ENCODE measurements at places on chromosomes 4 and X.

GRCh38 chr4:78581618-78582017 lies 30.0 kb downstream of the ANXA3 start:
- no peak for DNase-seq

GRCh38 chr4:73707269-73707875 lies 33.0 kb upstream of the CXCL8 start:
- no peak for DNase-seq

DNA sequence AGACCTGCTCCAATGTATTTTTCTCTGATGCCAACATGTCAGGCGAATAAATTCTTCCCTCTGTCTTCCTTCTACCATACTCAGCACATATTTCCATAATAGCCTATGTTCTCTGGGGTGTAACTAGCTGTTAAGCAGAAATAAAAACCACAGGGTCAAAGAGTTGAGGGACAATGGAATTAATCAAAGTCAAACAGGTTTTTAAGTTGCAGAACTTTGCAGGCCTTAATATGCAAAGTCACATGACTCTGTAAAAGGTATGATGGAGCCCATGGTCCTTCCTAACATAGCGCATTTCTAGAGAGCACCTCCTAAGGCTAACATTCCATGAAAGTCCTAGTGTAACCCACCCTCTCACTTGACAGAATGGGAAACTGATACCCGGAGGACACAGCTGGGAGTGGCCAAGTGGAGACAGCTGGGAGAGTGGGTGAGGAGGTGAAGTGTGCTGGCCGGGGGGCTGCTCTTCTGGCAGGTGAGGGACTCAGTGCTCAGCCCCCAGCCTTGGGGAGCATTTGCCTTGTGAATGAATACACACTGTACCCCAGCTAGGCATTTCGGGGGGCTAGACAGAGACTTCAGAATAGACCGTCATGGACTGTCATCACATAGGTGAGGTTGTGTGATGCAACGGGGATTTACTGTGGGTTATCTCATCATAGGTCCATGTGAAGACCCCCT lies 8.4 kb upstream of the SORCS2 start:
- no peak for DNase-seq

DNA sequence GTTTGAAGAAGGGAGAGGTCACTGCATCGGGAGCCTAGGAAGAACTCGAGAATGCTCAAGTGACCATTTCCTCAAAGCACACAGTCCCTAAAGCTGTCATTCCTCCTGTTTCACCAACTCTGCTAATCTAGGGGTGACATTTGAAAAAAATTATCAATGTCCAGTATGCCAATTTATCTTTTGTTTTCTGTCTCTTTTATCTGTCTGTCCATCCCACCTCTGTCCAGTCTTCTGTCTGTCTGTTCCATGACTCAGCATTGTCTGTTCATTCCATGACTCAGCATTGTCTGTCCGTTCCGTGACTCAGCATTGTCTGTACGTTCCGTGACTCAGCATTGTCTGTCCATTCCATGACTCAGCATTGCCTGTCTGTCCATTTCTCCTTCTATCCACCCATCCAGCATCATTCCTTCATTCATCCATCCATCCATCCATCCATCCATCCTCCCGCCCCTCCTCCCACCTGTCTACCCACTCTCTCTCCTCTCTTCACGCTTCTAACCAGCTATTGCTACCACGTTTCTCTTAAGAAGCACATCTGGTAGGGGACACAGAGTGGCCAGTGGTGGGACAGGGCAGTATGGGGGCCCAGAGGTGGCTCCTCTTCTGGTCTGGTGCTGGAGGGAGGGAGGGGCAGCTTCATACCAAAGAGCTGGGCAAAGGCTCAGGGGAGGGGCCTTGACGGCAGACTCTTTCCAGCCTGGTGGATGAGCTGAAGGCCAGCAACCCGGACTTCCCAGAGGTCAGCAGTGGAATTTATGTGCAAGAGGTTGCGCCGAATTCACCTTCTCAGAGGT lies 34.1 kb downstream of the HTRA3 start:
- peak; percentile 65 for DNase-seq

- no peak for DNase-seq
Measured at GRCh38 chrX:41153448-41153847, 68.2 kb downstream of the USP9X start.

- no peak for DNase-seq
Measured at GRCh38 chr4:146367347-146367746, 153.0 kb downstream of the REELD1 start.

- DNase-seq: no peak
Measured at GRCh38 chrX:110846071-110846470, 50.5 kb upstream of the CHRDL1 start.

DNA sequence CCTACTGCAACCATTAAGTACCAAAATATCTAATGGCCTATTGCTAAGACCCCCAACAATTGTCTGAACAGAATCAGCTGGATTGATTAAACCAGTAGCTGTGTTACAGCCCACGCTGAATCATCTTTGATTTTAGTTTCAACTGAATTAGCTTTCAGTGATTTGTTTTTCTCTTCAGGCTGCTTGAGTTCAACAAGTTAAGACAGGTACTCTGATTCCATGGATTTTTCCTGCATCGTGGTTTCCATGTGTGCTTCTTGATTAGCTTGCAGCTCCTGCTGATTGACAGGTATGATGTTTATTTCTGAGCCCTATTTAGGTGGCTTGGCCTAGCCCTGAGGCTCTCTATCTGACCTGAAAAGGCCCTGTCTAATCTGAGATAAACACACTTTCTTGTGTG lies 91.3 kb downstream of the GUCY2F start:
- no peak for DNase-seq

GRCh38 chr4:19266566-19266965 lies 985.1 kb upstream of the SLIT2 start:
- no peak for DNase-seq

DNA sequence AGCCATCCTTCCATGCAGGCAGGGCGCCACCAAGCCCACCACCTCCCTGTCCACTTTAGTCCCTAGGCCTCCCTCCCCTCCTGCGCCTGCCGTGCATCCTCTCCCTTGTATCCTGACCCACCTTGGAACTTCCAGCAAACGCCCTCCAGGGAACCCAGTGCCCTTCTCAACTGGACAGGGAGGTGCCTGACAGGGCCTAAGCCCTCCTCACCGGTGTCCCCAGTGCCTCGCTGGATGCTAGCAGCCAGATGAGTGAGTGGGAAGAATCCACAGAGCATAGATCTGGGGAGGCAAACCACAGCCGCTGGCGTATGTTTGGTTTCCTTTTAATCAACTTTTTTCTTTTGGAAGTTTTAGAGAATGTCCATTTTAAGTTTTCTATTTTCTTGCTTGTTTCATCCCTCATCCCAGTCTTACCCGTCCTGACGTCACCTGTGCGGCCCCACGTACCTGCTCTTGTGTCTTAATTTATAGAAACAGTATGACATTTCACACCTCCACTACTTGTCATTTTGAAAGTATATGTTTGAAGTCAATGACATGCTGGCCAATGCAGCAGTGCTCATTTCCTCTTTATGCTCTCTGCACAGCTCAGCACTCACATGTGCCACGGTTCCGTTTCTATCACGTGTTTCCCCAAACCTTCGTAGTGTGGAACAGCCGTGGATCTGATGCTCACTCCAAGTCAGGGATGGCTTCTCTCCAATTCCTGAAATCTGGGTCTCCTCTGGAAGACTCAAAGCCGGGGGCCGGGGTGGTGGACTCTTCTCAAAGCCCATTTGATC lies 3.4 kb upstream of the HMX1 start:
- no peak for DNase-seq

GRCh38 chrX:38214551-38215531 lies 5.8 kb downstream of the SRPX start:
- no peak for DNase-seq

DNA sequence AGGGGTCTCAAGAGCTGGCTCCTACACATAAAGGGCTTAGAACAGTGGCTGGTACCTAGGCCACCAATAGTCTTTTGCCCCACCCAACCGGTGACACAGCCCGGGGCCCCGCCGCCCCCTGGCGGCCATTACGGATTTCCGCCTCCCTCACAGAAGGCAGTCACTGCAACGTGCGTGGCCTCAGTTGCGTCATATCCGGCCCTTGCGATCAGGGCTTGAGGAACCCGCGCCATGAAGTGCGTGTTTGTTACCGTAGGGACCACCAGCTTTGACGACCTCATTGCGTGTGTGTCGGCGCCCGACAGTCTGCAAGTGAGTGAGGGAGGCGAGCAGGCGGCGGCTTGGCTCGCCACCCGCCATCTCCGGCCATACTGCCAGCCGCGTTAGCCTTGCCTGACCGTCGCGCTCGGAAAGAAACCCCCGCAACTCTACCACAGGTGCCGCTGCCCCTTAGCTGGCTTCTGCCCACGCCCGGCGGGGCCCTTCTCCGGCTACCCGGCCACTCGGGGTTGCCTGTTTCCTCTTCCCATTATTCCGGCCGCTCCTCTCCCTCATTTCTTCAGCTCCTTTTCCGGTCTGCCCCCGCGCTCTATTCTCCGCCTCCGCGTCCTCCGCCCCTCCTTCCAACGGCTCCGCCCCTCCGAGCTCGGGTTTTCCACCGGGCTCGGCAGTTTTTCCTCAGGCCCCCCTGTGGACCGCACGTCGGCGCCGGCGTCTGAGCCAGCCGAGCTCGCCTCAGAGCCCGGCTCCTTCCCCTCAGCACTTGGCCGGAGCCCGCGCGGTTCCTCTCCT lies at the start of gene ALG13:
TSS of gene ALG13 (plus strand) at position 183 of the 792 bp plus-strand sequence. CDS start at position 232, 49 bp downstream.
- peak; percentile 85 for DNase-seq

GRCh38 chr4:33709247-33709646 lies 2535.1 kb downstream of the ARAP2 start:
- no peak for DNase-seq

DNA sequence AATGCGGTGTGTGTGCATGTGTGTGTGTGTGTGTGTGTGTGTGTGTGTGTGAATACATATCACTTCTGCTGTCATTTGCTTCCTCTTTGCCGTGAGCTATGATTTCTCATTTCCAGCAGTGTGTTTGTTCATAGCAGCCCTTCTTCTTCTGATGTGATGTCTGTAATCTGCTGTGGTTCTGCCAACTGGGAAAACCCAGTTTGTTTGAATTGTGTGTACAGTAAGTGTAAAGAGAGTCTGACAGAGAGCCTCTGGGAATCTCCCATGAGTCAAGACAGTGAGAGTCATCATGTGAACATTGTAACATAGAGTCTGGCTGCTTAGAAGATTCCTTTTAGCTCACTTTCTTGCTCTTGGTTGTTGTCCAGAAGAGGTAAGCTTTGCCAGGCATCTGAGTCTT lies 8.4 kb upstream of the NWD2 start:
- no peak for DNase-seq

DNA sequence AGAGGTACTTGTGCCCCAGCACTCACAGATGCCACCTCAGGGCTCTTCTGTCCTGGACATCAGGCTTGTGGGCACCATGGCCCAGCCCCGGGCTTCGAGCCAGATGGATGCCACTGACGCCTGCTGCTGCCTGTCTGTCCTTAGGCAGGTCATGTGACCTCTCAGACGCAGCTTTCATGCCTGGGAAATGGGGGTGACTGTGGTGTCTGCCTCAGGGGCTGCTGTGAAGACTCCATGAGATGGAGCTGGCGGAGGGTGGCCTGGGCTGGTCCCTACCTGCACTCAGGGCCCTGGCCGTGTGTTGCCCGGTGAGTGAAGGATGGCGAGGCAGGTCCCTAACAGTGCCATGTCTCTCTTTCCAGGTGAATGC lies 6.5 kb downstream of the CPZ start:
- no peak for DNase-seq

DNA sequence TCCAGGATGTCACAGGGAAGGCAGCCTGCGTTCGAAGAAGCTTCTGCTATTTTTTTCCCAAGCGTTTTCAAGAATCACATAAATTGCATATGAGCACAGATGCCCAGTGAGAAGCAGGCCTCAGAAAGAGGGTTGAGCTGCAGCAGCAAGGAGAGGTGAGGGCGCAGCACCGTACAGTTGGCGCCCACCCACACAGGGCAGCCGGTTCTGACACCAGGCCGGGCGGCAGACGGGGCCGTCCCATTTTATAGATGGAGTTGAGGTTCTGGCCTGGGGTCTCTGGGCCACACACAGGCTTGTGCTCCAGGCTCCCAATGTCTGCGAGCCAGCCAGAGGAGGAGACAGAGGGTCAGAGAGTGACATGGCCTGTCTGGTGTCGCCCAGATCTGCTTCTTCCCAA lies 22.8 kb downstream of the CPZ start:
- DNase-seq: no peak

DNA sequence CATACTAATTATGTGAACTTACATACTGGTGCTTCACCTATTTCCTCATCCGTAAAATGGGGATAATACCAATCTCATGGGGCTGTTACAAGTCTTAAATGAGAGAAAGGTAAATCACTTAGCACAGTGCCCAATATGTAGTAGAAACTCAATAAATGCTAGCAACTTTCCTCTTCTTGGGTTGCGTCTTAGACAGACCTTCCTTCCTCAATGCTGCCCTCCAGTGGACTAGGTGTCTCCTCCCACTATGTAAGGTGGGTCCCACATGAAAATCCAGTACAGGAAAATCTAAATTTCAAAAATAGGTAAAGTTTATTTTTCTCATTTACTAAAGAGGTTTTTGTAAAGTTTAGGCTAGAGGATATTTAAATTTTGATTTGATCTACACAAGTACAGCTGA lies 20.6 kb downstream of the ZDHHC9 start:
- DNase-seq: no peak

- DNase-seq: no peak
Measured at GRCh38 chr4:1987721-1988326, 20.9 kb downstream of the NELFA start.

- DNase-seq: no peak
Measured at GRCh38 chr4:149799546-149799945, 16.1 kb downstream of the IQCM start.

GRCh38 chrX:15158736-15159406 lies 111.0 kb downstream of the ASB9 start:
- DNase-seq: no peak

DNA sequence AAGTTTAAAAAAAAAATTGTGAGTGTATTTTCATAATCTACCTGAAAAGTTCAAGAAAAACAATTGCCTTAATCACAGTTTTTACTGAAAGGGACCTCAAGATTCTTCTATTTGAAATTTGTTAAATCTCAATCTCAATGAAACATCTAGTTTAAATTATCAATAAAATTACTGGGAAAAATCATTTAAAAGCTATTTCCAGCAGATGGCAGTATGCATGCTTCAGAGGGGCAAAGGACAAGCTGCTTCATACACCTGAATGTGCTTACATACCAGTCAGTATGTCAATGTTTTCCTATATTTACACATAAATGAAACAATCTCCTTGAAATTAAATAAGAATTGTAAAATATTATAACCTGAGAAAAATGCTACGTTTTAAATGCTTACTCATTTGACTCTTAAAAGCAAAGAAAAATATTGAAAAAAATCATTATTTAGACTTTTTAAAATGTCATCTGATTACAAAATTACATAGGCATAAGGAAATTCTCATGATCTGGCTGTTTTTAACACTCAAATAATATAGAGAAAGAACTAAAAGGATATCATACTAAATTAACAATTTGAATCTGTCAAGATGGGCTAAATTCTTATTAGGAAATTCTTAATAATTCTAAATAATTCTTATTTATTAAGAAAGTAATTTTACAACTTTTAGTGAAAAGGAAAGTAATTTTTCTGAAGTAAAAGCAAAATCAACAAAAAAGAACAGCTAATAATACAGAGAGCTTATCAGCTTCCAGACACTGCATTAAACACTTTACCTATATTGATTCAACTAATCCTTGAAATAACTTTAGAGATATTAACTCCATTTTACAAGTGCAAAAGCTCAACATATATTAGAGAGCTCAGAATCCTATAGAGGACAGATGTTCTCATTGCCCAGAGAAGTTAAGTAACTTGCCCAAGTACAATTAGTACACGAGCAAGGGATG lies 242.1 kb downstream of the ADAMTS3 start:
- DNase-seq: peak; percentile 12

GRCh38 chr4:101230801-101231426 lies 116.4 kb downstream of the PPP3CA start:
- DNase-seq: no peak

GRCh38 chr4:27010334-27010940 lies 149.8 kb downstream of the STIM2 start:
- DNase-seq: peak; percentile 13

Data from T47D (cell line).